ENCODE measurements at places on chromosomes 7 and 10. TPM values are rescaled to one million over a fixed set of nuclear protein-coding genes. Genes with fewer than 3 reads are reported as not detected.

The ADAMTS14 gene
- 2.4 TPM for total RNA-seq

The LEP gene
- not detected for total RNA-seq

The TLL2 gene
- total RNA-seq: 2.5 TPM

The PRKCQ gene
- total RNA-seq: 12.7 TPM

DNA sequence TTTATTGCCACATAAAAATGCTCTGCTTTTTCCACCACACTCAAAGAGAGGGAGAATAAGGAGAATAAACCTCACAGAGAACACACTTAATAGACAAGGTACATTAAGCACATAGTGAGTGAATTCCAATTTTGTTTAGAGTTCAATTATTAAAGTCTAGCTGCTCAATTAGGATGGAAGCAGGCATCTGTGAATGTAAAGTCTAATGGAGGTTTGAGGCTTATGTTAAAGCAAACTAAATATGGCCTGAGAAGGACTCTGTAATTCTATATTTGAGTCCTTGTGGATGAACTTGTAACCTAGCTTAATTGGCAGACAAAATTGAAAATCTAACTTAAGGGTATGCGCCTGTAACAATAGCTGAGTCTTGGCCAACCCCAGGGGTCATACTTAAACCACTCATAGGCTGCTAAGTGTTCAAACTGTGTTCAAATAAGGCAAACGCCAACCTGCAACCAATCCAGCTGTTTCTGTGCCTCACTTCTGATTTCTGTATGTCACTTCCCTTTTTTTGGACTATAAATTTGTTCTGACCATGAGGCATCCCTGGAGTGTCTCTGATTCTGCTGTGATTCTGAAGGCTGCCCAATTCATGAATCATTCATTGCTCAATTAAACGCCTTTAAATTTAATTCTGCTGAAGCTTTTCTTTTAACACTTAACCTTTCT lies 31.3 kb upstream of the NME8 start:
- no peak for DNase-seq

DNA sequence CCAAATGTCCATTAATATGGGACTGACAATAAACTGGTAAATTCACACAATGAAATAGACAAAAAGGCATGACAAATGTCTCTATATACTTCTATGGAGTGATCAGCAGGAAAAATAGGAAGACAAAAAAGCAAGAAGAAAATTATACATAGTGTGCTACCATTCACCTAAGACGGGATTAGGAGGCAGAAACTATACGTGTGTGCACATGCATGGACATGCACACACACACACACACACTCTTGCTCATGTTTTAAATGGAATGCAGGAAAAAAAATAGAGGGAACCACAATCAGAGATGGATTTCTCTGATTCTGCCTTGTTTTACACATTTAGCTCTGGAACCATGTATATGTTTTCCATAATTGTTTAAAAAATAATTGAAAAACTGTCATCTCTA lies 119.0 kb downstream of the ZFAND4 start:
- no peak for DNase-seq

DNA sequence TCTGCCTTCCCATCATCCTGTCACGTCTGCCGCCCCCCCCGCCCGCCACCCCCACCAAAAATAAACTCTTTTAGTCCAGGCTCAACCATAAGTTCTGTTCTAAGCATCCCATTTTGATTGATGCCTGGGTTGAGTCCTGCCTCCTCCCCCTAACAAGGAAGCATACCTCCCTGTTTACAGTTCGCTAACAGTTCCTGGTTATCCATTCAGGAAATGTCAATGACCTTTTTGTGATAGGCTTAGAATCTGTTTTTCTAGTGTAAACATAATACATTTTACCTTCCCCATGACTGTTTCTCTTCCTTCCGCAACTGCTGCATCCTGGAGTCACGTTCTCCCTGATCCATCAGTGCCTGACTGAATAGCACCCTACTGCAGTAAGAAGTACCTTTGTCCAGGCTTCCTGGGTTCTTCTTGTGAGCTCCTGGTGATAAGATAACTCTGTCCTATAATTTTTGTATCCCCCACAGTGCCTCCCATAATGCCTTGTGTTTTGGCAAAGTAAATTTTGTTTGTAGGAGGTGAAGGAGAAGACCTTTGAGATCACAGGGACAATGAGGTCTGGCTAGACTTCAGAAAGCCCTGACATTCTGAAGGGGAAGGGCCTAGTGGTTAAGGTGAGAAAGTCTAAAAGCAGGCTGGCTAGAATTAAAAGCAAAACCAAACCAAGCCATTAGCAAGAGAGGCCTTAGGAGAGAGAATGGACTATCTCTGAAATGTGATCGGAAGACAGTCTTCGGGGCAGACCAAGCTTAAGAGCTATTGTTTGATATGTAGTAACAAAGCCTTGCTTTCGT lies 7.3 kb downstream of the AGFG2 start:
- no peak for DNase-seq

- DNase-seq: peak; percentile 38
Observed at GRCh38 chr7:46131916-46132795, 211.1 kb upstream of the IGFBP3 start.

DNA sequence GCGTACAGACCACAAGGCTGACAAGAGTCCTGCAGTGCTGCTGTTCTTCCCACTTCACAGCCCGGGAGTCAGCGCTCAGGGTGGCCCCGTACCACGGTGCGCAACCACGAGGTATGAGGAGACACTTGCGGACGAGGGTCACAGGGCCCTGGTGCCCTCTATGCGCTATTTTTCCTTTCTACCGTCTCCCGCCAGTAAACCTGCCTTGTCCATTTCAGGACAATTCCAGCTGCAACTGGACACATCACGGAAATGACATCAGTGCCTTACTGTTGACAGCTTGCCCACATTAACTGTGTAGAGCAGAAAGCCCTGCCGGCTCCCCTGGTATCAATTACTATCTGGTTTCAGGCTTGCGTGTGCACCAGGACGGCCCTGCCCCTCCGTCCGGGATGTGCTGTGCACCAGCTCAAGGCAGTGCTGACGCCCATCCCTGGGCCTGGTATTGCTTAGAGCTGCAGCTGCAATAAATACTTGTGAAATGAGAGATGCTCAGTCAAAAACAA lies 65.1 kb downstream of the ZRANB1 start:
- DNase-seq: no peak

DNA sequence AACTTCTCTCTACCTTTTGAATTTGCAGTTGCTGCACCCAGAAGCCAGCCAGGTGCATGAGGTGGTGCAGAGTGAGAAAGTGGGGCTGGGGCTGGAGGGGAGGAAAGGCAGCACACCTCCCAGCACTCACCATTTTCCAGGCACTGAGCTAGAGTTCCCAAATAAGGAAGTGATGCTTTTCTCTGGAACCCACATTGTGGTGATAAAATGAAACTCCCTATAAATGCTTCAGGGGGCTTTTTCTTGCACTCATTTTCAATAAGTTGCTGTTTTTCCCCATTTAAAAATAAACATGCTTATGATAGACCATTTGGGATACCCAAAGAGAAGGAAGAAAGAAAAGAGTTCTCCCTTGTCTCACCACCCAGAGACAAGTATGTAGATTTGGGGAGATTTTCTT lies 42.8 kb upstream of the TNS3 start:
- no peak for DNase-seq

GRCh38 chr10:74322141-74322540 lies 171.1 kb downstream of the ADK start:
- DNase-seq: no peak

DNA sequence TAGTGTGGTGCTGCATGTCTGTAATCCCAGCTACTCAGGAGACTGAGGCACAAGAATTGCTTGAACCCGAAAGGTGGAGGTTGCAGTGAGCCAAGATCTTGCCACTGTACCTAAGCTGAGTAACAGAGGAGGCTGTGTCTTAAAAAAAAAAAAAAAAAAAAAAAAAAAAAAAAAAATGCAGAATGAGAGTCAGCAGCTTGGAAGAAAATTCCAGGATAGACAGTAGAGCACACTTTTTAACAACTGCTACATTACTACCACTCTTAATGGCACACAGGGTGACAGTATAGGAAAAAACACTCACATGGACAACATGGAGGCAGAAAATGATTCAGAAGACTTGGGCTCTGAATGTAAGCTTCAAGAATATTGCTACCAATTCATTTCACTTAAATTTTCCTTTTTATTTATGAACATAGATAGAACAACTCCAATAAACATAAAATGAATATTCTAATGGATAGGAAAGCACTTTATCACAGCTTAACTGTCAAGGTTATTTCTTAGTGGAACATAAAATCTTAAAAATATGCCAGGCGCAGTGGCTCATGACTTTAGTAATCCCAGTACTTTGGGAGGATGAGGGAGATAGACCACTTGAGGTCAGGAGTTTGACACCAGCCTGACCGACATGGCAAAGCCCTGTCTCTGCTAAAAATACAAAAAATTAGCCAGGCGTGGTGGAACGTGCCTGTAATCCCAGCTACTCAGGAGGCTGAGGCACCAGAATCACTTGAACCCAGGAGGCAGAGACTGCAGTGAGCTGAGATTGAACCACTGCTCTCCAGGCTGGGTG lies 31.5 kb downstream of the CHCHD3 start:
- no peak for DNase-seq

- no peak for DNase-seq
Observed at GRCh38 chr7:24378871-24379616, 95.1 kb downstream of the NPY start.

DNA sequence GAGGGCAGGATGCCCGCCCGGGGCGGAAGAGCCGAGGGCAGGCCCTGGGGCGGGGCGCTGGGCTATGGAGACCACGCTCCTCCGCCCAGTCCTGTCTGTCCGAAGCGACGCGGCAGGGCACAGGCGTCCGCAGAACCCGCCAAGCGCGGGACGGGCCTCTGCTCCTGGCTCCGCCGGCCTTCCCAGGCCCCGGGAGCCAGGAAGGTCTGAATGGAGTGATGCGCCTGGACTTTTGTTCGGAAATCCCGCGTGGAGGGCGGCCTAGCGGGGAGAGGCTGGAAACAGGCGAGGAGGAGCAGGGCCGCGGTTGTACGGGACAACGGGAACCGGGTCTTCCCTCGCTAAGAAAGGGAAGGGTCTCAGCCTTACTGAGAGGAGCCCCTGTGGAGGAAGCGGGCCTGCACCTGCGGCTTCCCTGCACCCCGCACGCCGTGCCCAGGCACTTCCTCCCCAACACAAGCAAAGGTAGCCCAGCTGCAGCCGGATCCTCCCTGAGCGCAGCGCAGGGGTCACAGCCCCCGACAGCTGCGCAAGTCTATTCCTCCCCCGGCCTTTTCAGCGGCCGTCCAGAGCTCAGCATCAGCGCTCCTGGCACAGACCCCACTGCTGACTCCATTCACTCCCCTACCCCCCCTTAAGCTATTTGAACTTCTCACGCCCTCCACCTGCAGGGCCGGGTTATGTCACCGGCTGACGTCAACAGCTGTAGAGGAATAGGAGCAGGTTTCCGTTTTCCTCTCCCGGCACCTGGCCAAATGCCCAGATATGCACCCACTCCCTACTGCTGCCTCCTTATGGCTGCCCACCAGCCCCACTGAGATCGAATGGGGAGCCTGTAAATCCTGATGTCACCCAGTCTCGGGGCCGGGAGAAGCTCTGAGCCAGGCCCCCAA lies 143.2 kb upstream of the RET start:
- DNase-seq: peak; percentile 78

GRCh38 chr7:45589061-45589460 lies 14.9 kb downstream of the ADCY1 start:
- peak; percentile 72 for DNase-seq

DNA sequence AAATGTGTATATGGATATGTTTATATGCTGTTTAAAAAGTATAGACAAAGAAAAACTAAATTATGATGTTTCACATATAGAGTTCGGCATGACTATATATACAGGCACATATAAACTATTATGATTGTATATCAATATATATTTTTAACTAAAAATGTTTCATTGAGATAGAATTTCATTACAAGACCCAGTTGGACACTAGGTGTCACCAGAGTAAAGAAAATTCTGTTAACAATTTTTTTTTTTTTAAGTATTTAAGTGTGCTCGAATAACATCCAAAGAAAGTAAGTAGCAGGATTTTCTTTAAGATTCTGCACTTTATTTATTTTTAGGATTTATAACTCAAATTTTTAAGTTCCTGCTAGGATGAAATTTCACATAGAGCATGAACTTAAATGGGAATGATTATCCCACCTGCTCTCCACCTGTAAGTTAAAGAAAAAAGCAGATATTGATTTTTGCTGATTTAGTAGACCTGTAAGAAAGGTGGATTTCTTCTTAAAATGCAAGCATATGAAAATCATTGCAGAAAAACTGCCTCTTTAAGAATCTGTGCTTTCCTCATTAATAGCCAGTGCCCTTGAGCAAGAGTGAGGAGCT lies 961.5 kb downstream of the PCDH15 start:
- no peak for DNase-seq

DNA sequence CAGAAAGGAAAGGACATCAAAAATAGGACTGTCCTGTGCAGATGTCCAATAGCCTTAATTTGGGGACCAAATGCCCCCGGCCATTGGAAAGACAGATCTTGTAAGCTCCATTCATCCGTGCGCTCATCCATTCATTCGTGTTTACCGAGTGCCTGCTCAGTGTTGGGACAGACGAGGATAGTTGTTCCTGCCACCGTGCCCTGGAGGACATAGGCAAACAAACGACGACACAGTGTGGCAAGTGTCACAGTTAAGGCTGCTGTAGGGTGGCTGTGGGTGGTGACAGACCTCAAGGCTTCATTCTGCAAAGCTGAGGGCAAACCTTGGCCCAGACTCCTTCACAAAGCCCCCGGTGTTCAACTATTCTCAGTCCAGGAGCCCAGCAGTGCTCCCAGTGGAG lies 27.6 kb downstream of the MKI67 start:
- DNase-seq: no peak

DNA sequence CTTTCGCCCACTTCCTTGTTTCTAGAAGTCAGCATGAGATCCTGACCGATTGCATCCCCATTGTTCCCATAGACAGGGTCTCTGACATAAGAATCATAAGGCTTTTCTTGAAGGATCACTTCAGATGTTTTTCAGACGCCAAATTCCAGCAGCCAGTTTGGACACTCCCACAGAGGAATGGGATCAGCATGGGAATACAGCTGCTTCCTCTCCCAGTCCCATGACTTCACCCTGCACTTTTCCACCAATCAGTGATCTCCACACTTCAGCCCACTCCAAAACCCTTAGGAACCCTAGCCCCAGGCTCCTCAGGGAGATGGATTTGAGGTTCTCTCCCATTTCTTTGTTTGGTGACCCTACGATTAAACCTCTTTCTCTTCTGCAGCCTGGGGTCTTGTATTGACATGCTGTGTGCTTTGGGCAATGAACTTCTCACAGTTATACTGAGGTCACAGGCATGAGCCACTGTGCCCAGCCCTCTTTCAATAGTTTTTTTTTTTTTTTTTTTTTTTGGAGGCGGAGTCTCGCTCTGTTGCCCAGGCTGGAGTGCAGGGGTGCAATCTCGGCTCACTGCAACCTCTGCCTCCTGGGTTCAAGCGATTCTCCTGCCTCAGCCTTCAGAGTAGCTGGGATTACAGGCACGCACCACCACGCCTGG lies 52.8 kb upstream of the CHST3 start:
- DNase-seq: no peak

DNA sequence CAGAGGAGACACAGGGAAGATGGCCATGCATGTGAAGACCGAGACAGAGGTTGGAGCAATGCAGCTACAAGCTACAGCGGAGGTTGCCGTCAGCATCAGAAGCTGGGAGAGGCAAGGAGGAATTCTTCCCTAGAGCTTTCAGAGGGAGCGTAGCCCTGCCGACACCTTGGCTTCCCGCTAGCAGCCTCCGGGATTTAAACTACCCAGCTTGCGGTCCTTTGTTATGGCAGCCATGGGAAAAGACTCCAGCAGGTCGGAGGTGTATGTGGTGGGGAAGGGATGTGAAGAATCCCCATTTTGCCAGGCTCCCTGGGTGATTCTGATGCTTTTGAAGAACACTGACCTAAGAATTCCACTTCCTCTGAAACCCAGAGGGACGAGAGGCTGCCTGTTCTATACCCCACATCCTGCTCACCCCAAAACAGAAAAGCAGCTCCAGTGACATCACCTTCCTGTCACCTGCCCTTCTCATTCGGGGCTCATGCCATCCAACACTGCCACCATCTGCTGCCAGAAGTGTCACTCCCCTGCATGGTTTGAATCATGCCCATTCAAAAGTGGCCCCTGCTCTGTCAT lies 3.3 kb upstream of the SEPHS1 start:
- peak; percentile 65 for DNase-seq
